Suprapubic skin (tissue), 4 donors: ENCODE measurements at places on chromosomes 2 and 18.

DNA sequence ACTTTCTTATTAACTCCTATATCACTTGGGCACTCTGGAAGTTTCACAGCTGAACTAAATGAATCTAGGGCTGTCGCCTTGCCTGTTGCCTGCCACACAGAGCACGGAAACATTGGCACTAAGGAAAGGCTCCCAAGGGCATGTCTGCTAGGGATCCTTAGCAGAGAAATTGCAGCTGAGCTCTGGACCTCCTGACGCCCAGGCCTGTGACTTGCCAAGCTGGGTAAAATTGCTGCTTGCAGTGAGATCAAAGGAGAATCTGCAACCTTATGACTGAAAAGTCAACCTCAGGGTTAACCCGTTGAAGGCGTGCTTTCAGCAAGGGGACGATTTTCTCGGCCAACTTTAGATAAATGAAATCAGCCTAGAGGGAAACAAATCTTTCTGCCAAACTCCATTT, 189.8 kb downstream of the NCK2 start:
- no peak for DNase-seq

GRCh38 chr2:217903859-217904613, 98.8 kb downstream of the TNS1 start:
- DNase-seq = peak; percentile 88

GRCh38 chr2:75729861-75730260, 19.1 kb upstream of the GCFC2 start:
- DNase-seq = no peak

GRCh38 chr2:191881982-191882816, 35.3 kb upstream of the CAVIN2 start:
- no peak for DNase-seq

DNA sequence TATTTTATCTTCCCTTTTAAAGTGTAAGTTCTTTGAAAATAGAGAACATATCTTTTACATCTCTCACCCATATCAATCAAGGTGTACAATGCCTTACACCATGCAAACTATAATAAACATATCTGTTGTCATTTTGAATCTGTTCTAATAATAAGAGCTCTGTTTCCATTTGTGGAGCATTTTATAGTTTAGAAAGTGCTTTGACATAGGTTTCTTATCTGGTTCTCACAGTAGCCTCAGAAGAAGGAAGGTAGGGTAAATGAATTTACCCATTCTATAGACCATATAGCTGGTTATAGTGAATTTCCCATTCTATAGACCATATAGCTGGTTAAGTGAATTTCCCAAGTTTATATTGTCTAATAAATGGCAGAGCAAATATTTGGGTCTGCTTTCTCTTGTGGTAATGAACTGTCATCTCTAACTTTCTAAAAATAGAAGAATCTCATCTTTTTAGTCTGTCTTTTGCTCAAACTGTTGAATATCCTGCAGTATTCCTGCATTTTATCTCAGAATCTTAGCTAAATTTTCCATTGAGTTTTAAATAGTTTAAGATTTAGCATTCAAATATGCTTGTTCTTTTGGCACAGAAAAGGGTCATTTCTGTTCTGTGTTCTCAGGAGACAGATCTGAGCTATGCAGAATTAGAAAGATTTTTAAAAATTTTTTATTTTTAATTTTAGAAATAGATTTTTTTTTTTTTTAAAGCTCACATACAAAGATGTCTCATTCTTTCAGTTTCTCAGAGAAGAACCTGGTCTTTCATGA, 80.7 kb upstream of the STON1 start:
- no peak for DNase-seq

DNA sequence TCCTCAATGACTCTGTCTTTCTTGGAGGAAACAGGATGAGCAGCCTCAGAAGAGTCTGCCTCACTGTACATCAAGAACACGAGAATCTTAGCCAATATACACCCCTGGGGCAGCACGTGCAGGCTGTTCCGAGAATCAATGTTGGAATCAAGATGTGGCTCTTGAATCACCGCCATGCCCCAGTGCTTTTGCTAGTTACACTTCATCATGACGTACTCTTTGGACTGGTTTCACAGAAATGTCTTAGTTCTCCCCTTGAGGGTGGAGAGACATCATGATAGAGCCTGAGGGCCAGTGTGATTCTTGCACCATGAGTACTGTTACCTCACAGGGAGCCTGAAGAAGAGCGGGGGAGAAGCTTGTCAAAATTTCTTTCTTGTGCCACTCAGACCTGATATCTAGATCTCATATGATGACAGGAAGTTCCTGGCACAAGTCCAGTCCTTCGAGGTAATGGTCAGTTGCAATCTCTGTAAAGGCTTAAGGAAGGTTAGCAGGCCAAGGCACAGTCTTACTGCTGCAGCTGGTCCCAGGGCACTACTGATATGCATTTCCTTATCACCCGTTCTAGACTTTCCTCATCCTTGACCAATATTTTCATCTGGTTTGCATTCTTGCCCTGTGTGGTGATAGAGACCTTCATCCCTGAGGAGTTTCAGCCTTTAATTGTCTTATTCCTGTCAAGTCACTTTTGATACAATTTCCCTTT, 28.2 kb upstream of the STAT4 start:
- peak; percentile 82 for DNase-seq

- DNase-seq = no peak
These were observed 36.9 kb downstream of the EHD3 start for GRCh38 chr2:31270822-31271231.

DNA sequence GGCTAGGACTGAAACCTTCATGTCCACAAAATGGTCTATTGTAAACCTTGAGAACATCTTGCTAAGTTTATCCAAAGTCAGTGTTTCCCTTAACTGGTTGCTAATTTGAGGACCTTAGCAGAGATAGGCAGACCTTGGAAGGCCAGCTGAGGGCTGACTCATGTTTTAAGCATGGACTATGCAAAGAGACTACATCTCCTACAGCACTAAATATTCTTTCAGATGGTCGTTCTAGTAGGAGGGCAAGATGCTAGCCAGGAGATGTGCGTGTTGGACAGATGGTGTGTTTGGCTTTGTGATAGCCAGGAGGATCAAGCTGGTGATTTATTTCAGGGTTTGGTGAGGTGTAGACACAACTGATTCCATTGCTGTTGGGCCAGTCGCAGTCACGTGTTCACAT, 75.8 kb downstream of the NRP2 start:
- no peak for DNase-seq

DNA sequence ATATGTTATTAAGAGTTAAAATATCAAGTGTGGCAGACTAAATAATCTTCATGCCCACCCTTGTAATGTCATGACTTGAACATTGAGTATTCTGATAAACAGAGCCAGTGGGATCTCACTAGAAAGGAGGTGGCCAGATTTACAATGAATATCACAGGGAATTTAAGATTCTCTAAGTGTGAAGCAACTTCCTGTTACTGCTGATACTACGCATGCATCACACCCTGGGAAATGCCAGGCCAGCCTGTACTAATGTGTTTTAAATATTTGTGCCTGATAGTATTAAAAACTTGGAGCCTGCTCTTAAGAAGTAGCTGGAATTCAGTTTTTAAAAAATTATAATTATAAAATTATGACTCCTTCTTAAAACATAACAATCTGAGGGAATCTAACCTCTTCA, 148.3 kb downstream of the LAMA3 start:
- no peak for DNase-seq

GRCh38 chr18:23353459-23353858, 99.6 kb upstream of the RIOK3 start:
- no peak for DNase-seq

DNA sequence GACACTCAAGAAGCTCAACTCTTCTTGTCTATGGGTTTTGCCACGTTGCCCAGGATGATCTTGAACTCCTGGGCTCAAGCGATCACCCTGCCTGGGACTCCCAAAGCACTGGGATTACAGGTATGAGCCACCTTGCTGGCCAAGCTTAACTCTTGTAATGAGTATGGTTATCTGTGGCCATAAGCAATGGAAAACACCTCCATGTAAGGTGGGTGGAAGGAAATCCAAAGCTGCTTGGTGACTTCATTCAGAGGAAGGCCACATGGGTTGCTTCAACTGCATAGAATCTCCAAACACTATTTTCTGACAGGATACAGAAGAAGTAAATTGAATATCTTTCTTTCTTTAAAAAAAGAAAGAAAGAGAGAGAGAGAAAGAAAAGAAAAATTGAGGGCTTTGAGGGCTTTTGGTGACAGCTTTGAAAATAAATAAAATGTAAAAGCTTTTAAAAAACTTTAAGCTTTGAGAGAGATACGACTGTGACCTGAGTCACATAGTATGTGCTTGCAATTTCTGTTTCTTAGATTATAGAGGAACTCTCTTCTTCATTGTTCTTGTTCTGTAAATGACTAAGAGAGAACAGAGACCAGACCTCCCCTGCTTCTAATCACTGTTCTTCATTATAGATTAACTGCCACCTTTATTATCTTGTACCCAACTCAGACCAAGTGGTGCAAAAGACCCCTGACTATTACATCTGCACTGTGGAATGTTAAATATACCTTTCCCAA, 123.1 kb upstream of the NDUFV2 start:
- DNase-seq = no peak

DNA sequence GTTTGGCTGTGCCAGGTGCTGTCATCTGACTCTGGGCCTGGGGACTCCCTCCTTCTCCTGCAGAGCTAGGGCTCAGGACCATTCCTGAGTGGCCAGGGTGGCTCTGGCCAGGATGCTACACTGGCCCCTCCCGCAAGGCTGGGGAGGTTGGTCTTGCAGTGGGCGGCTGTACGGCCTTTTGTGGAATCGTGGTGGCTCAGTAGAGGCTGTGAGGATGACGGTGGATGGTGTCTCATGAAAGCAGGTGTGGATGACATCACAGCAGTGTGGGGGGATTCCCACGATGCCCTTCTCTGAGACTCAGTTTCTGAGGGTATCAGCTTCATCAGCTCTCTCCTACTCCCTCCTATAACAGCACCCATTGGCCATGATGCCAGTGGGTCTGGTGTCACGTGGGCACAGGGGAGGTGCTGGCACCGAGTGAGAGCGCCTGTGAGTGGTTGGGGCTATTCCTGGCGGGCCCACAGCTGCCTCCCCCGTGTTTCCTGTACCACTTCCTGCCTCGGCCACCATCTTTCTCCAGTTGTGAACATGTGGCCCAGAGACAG, 144.2 kb upstream of the HDAC4 start:
- DNase-seq = peak; percentile 60

DNA sequence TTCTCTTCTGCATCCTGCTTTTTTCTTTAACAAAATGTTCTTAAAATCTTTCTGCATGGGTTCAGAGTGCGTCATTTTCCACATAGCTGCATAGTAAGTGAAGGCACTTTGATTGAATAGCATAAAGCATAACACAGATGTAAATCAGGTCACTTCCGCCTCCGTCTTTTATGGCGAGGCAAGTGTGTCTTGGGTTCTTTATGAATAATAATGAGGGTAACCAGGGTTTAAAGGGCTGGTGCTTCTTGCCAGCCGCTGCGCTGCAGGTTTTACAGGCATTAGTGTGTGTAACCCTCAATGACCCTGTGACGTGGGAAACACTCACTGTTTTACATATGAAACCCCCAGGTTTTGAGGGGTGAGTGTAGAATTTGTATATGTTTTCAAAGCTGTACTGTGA, 164.2 kb downstream of the MYT1L start:
- DNase-seq = no peak

DNA sequence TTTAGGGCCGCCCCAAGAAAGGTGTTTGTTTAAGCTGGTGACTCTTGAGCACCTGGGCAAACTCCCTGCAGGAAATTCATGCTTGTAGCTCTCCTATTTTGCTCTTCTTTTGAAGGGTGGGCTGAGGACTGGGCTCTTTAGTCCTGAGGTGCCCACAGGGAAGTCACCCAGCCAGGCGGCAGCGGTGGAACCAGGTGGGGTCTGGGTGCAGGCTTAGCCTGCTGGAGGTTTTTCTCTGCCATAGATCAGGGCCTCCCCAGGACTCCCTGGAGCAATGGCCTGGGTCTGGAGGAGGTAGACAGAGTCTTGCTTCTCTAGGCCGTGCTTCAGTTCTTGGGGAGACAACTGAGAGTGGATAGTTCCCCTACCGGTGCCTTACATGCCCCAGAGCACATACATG, 99.9 kb downstream of the CLIP4 start:
- no peak for DNase-seq

GRCh38 chr2:1742681-1743395, 1.5 kb downstream of the PXDN start:
- peak; percentile 83 for DNase-seq

GRCh38 chr18:73933685-73934084, 213.9 kb downstream of the FBXO15 start:
- no peak for DNase-seq

GRCh38 chr18:58761970-58762780, 90.9 kb downstream of the MALT1 start:
- no peak for DNase-seq

DNA sequence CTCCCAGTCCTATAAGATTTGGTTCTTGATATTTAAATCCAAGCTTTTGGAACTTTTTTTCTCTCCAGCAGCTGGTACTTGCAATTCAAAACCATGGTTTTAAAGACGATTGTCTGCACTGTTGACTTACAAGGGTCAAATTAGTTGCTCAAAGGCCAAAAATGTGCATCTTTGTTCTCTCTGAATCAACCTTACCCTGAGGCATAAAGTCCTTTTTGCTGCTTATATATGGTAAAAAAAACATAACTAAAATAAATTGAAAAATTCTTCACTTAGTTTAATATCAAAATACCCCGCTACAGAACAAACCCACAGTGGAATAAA, 592.7 kb downstream of the XIRP2 start:
- no peak for DNase-seq

DNA sequence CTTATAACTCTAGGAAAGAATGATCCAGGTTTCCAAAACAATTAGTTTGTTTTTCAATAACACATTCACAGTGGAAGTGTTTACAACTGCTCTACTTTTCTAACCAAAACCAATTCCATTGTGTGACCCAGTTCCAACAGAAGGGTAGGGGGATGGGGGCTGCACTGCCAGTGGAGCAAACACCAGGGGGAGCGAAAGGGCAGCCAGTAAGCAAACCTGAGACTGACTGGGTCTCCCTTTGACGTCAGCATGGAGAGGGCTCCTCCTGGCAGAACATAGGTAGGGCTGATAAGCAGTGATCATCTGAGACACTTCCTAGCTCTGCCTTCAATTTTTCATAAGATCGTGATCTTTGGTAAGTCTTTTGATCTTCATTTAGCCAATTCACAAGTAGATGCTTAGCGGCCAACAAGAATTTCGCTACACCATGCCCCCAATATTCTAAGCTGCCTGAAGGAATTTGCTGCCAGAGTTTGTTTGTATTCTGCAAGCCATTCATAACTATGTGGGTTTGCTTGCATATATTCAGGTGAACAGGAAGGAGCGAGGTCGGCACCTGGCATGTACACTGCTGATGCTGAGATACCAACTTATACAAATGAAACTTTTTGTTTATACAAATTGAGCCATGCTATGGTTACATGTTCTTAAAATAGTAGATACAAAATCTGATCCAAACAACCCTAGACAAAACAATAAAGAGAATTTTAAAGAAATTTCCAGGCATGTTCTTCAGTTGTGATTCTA, 45.9 kb downstream of the ST6GAL2 start:
- DNase-seq = no peak

GRCh38 chr18:27771571-27771970, 405.4 kb downstream of the CDH2 start:
- no peak for DNase-seq

DNA sequence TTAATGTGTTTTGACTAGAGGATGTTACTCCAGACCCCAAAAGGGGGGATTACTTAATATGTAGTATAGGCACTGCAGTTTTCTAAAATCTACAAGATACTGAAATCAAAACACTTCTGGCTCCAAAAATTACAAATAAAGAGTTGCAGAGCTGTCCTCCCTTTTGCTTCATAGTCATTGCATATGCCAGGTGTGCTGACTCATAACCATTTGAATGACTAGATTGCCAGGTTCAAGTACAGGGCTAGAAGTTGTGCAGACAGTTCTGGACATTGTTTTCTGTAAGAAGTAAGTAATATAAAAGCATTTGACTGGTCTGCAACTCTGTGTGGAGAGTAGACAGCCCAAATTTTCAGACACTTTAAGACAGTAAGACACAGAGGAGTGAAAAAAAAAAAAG, 6.7 kb downstream of the CWC22 start:
- no peak for DNase-seq
